Stimulated activated CD8-positive, alpha-beta memory T cell treated with anti-CD3 and anti-CD28 coated beads, Interleukin-2, amount 100 ng/mL, for 1 hour (primary cell): ENCODE measurements at places on chromosomes 7 and 10.

DNA sequence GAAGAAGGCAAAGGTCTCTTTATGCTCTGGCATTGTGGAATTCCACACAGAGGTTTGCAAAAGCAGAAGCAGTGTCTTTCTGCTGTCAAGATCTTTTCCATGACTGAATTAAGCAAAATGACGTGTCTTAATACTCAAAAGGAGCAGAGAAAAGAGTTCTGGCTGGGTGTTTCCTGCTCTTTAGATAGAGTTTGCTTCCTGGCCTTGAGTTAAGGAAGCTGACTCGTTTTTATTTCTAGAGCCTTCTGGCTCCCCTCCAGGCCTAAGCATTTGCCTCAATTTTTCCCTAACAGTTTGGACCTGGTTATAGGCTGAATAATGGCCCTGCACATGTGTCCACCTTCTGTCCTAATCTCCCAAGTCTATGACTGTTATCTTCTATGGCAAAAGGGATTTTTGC lies 21.6 kb downstream of the TAS2R41 start:
- DNase-seq, result no peak

DNA sequence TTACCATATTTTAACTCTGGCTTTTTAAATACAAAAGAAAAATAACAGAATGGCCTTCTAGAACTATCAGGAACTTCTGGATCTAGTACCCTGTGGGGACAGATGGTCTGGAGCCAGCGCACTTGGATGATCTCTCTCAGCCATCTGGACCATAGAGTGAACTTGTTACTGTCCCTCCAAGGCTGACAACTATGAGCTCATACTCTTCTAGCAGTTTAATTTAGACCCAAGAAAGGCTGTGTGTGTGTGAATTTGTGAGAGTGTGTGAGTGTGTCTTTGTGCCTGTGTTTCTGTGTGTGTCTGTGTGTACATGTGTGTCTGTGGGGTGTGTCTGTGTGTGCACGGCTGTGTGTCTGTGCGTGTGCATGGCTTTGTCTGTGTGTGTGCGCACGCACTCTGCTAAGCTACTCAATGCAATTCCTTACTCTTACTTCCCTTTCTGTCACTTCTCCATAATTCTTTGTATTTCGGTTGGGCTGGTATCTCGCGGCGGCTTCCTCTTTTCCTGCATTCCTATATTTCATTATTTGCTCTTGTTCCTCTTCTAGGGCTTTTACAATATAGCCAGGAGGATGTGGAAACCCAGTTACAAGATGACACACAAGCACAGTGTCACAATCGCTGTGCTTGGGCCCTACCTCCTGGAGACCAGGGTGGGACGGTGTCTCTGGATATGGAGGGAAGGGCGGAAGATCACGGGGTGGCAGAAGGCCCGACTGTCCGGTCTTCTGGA lies 51.9 kb downstream of the IKZF1 start:
- no peak for DNase-seq

GRCh38 chr7:2012981-2013380 lies 219.8 kb downstream of the MAD1L1 start:
- DNase-seq, result no peak

DNA sequence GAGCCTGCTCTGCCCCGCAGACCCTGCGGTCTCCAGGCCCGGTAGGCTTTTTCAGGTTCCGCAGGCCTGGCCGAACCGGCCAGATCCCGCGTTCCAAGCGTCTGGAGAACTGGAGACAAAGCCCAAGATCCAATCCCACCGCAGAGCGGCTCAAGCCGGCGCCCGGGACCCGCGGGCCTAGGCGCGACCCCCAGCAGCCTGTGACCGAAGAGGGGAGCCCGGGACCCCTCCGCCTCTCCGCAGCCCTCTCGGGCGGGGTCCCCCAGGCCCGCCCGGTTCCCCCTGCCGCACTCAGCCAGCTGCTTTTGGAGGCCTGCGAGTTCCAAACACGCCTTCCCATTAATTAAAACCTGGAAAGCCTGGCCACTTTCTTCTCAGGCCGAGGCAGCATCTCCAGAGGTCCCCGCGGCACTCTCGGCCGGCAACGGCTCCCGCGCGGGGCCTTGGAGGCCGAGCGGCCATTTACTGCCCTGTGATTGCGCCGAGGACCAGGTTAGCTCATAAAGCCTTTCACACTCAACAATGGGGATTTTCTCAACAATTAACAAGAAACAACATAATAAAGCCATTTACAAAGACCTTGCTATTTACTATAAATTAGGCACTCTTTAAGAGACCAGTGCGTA lies 16.7 kb downstream of the SKIDA1 start:
- no peak for DNase-seq

GRCh38 chr10:110209454-110209925 lies 2.1 kb downstream of the MXI1 start:
- DNase-seq, result no peak

- no peak for DNase-seq
Observed at GRCh38 chr7:93228302-93228701, 2.0 kb upstream of the HEPACAM2 start.

DNA sequence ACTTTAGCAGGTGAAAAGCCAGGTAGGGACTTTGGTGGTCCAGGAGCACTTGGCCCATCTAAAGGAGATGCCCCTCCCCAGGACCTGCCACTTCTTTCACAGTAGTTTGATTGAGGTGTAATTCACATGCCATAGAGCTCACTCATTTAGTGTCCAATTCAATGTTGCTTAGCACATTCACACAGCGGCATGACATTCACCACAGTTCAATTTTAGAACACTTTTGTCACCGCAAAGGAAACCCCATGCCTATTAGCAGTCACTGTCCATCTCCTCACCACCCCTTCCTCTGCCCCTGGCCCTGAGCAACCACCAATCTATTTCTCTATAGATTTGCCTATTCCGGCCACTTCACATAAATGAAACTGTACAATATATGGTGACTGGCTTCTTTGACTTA lies 211.6 kb upstream of the ZMIZ1 start:
- no peak for DNase-seq

DNA sequence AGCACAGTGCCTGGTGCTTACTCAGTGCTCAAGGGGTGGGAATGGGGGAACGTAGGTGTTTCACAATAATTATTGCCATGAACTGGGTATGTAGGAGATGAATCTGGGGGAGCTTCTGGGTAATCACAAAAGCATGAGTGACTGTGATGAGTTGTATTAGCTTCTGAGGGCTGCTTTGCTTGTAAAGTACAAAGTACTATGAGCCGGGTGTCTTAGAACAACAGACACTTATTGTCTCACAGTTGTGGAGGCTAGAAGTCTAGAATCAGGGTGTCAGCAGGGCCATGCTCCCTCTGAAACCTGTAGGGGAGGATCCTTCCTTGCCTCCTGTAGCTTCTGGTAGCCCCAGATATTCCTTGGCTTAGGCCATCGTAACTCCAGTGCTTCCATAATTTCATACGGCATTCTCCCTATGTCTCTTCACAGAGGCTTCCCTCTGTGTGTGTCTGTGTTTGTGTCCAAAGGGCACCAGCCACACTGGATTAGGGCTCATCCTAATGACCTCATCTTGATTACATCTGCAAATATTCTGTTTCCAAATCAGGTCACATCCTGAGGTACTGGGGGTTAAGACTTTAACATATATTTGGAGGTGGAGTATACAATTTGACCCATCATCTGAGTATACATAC lies 84.8 kb upstream of the AGBL3 start:
- no peak for DNase-seq

DNA sequence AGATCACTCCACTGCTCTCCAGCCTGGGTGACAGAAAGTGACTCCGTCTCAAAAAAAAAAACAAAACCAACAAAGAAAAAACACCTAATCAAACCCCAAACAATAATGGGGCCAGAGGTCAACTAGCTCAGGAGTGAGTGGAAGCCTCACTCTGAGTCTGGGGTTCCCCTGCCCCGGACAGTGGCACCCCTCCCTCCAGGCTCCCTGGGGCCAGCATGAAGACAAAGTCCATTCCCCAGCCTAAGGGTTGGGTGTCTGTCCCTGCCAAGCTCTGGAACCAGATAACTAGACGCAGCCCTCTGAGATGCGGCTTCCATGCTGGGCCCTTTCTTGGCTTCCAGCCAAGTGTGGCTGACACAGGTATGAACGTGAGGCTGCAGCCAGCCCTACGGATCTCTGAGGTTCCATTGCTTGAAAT lies 1.7 kb upstream of the FUOM start:
- DNase-seq, result no peak

DNA sequence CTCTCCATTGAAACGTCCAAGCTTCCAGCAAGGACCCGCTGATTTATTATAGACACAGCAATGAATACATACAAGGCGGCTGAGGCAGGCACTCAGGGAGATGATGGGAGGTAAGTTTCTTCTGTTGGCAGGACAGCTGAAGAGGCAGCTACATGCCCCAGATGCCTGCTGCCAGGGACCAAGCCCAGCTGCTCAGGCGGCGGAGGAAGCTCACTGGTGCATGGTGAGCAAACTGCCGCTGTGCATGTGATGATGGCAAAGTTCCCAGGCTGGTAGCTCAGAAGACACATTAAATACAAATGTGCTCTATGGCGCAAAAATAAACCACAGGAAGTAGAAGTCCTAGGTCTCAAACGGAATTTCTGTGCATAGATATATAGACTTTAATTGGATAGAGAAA lies 2.3 kb downstream of the DNTT start:
- DNase-seq, result no peak

- DNase-seq, result no peak
Observed at GRCh38 chr10:96292971-96293920, 11.0 kb upstream of the DNTT start.

GRCh38 chr10:69413221-69413865 lies 3.4 kb downstream of the TACR2 start:
- no peak for DNase-seq

DNA sequence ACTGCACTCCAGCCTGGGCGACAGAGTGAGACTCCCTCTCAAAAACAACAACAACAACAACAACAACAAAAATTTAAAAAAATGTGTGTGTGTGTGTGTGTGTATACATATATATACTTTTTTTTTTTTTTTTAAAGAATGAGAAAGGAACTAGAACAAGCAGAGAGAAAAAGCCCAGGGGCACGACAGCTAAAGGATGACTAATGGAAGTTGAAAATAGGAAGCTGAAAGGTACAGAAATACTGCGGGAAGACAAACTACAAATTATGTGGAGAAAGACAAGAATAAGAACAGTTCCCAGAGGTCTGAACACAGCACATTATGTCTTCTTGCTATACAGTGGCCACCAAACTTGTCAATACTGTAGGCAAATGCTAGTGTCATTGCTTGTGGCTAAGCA lies 141.9 kb upstream of the PRSS1 start:
- no peak for DNase-seq

DNA sequence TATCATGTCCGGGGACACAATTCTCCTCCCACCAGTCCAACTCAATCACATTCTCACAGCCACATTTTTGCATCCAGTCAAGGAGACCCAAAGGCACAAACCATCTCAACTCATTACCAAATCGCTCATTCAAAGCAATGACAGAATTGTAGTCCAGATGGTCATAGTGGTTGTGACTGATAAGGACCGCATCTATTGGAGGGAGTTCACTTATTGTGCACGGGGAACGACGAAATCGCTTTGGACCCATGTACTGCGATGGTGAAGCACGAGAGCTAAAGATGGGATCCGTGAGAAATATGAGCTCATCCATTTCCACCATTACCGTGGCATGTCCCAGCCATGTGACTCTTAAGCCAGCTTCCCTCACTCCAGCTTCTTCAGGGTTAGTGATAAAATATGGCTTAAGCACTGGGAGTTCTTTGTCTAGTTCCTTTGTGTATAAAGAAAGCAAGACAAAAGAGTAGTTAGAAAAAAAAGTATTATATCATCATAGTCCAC lies 29.1 kb downstream of the NAPEPLD start:
- no peak for DNase-seq

GRCh38 chr7:57203161-57203791 lies 71.0 kb upstream of the ZNF479 start:
- DNase-seq, result no peak

- no peak for DNase-seq
Observed at GRCh38 chr7:72265071-72265904, 146.8 kb downstream of the CALN1 start.

DNA sequence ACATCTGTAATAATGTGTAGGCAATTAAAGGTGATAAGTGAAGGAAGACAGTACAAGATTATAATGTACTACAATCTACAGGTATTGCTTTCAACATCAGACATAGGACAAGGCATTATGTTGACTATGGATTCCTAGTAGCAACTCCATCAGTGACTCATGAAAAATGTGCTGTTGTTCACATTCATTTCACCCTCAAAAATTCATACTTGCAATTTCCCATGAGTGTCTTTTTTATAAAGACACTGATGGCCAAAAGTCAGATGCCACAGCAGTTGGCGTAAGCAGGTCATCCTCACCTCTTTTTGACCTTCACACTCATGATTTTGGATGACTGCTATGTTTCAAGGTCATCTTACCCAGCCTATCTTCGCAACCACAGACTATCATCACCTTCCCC lies 100.0 kb upstream of the AMPH start:
- DNase-seq, result no peak

GRCh38 chr10:102511583-102512274 lies 8.0 kb downstream of the SUFU start:
- DNase-seq, result no peak

DNA sequence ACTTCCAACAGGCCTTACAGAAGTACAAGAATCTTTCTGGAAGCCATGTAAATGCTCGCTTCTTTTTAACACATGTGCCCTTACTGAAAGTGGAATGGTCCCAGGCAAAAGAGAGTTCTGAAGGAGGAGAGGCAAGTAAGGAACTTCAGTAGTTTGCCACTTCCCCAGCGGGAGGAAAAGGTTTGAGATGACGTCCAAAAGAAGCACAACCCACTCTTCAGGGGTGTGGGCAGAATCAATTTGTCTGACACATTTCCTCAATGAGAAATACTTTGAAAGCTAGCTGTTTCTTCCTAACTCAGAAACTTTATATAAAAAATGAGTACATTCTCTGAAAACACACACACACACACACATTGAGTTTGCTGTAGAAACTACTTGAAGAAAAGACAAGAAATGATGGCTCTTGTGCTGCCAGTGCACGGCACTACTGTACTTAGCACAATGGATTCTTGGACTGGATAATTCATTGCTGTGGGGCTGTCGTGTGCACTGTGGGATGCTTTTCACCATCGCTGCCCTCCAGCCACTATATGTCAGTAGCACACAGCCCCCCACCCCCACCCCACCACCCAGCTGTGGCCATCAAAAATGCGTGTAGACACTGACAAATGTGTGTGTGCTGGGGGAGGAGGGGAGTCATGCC lies 183.0 kb downstream of the SRPK2 start:
- no peak for DNase-seq

DNA sequence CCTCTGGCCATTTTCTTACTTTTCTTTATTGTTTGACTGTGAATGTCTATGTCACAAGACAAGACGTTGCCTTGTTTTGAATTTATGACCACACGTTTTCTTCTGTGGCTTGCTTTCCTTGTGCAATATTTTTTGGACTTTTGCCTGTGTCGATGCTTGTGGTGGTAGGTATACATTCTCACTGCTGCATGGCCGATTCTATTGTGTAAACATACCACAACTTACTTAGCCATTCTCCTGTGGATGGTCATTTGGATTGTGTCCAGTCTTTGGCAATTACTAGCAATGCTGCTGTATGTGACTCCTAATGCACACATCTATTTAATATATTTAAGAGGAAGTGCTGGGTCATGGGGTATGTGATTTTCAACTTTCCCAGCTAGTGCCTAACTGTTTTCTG lies 18.0 kb upstream of the DLG5 start:
- no peak for DNase-seq

- DNase-seq, result no peak
Observed at GRCh38 chr10:113442336-113442735, 110.5 kb upstream of the HABP2 start.
